Stimulated activated naive CD4-positive, alpha-beta T cell (primary cell): ENCODE measurements at places on chromosomes 2 and 18.

GRCh38 chr18:41499345-41499744 is 455.7 kb upstream of the PIK3C3 start:
- DNase-seq = no peak

DNA sequence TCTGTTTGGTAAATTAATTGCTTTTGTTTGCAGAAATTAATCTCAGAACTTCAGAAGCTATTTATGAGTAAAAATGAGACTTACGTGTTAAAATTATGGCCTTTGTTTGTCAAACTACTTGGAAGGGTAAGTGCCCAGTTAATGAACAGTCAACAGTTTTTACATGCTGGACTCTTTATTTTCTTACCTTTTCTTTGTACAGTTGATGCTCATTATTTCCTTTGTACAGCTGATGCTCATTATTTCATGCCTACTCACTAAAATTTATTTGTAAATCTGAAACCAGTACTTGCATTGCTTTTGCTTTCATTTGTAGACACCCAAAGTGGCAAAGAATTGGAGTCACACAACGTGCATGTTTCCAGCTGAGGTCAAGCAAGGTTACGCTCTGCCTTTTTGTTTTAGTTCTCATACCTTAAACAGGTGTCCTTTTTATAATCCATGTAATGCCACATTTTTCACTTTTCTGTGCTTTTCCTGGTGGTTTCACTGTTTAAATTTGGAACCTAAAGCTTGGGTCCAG is 13.3 kb downstream of the RIF1 start:
- DNase-seq = no peak

- no peak for DNase-seq
Observed at GRCh38 chr2:128237911-128238697, 80.6 kb downstream of the HS6ST1 start.

GRCh38 chr2:150385211-150385610 is 102.3 kb downstream of the RND3 start:
- DNase-seq = no peak

DNA sequence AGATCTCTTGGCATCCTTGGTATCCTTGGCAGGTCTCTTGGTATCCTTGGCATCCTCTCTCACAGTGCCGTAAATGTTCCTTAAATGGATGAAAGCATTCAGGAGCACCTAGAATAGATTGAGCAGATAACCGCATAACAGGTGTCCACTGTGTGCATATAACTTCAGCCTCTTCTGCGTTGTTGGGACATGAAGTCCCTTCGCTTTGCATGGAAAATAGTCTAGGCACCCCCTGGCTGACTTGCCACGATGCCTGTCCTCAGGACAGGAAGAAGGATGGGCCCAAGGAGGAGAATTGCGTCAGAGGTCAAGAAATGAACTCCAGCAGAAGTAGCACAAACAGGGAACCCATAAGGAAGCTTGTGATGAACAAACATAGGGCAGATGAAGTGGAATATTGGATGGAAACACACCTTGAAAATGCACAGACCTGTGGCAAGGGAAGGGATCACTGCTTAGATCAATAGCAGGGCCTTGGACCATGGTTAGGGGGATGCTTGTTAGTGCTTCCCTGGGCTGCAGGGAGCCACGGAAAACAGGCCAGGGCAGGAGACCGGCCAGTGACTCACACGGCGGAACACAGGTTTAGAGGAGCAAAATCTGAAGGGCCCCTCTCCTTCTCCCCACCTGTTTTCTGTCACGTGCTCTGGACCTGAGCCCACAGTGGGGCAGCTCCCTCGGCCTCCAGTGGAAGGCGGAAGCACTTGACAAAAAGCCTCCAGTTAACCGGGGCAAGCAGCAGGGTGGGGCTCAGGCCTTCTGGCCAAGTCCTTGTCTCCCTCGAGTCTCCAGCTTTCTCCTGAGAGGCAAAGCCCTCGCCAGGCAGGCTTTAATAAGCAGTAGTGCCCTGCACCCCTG is 99.2 kb upstream of the ASAP2 start:
- no peak for DNase-seq

DNA sequence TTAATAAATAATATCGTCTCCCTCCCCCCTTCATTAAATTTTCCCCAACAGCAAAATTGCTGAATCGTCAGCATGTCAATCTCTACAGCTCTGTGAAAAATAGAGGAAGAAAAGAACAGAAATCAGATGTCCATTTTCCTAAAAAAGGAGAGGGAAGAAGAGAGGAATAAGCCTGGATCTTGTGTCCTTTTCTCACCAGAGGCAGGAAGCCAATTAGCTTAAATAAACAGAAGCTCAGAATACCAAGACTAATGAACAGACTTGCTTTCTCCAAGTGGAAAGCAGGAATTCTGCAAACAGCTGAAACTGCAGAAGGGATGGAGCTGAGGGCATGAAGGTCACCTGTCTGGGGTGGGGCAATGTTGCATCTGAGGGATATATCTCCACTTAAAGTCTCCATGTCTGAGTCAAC is 265.7 kb downstream of the CCDC85A start:
- no peak for DNase-seq

DNA sequence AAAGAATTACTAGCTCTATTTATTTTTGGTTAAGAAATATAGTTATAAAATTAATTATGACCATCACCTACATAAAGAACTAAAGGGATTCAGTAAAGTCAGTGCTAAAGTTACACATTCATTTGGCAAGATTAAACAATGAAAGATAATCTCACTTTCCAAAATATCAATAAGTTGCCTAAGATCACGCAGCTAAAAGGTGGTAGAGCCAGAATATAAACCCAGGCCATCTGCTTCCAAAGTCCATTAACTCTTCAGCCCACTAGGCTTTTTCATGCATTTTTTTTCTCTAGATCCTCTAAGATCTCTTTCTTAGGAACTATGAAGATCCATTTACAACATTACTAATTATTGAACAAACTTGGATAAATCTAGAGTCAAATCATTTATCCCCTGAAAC is 66.6 kb upstream of the RND3 start:
- no peak for DNase-seq

DNA sequence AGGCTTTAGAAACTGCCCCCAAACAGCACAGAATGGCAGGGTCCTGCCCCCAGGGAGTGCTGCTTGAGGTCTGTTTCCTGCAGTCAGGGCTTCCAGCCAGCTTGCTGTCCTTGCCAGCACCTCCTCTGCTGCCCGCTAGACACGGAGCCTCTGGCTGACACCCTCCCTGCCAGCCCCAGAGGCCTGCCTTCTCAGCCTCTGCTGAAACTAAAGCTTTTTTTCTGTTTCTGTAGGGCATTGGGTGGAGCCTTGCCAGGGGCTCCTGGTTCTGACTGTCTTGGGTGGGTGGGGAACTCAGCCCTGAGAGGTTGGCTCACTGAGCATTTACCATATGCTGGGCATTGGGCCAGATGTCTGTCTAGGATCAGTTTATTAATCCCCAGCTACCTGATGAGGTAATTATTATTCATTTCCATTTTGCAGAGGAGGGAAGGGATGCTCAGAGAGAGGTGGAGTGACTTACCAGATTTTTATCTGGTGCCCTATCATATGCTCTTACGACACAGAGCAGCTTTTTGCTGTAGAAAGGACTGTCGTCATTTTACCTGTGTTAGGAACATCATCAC is 35.4 kb downstream of the INPP4A start:
- no peak for DNase-seq

- no peak for DNase-seq
Observed at GRCh38 chr18:45834306-45834705, 8.8 kb downstream of the SIGLEC15 start.

GRCh38 chr2:42918041-42918440 is 125.7 kb upstream of the HAAO start:
- no peak for DNase-seq

GRCh38 chr2:201254081-201254730 is 6.1 kb upstream of the CASP8 start:
- DNase-seq = no peak

DNA sequence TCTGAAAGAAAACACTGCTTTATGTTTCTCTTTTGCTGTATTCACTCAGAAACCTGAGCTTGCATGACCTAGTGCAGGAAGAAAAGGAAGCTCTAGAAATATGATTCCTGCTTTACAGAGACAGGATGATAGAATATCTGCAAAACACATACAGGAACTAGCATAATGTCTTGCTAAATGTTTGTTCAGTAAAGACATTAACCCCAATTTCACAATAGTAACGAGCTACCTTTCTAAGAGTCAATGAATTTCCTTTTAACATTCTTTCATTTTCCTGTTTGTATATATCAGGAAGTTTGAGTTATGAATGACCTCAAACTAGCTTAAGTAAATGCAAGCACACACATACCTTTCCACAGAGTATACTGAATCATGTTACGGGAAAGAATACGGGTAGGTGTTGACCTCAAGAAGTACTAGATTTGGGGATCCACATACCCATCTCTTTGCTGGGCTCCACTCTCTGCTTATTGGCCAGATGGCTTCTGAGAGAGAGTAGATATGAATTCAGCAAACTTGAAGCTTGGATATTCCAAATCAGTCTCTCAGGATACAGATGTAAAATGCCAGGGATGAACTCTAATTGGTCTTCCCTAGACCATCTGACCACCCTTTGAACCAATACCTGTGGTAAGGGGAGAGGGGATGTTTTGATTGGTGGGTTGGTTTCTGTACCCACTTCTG is 18.2 kb upstream of the ACSL3 start:
- DNase-seq = no peak

GRCh38 chr2:96329456-96329855 is 4.3 kb downstream of the ITPRIPL1 start:
- no peak for DNase-seq

GRCh38 chr2:165239230-165239629 is at the start of gene SCN2A:
Gene SCN2A (plus strand): TSS chr2:165239414. CDS start chr2:165295824, 56,410 bp downstream.
- DNase-seq = no peak
